M059J (cell line): ENCODE measurements at places on chromosomes 12 and 14.

DNA sequence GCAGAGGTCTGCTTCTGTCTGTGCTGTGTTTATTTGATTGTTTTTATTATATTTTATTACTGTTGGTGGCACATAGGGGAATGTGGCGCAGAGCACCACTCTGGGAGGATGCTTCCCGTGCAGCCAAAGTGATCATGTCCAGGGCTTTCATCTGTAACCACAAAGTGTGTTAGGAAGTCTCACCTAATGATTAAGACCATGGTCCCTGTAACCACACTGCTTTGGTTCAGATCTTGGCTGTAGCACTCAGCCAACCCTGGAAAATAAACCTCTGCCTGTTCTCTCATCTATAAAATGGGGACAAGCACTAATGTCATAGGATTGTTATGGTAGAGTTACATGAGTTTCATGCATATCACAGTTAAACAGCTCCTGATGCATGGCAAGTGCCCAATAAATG, 1.9 kb downstream of the RESF1 start:
- DNase-seq: peak; percentile 18

DNA sequence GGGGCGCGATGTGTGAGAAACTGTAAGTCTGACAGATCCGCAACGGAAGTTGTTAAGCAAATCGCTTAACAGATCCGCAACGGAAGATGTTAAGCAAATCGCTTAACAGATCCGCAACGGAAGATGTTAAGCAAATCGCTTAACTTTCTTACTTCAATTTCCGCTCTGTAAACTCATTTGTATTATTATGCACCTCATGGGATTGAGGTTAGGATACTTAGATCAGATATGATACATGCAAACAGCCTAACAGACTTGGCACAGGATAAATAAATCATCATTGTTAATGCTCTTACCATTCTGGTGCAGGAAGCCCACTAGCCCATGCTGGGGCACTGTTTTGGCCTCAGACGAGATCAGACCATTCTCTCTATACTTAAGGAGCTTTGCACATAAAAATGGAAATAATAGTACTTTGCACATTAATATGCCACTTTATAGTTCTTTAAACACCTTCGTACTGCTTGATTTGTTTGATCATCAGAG, 399 bp downstream of the NCAPD2 start:
- DNase-seq: no peak

DNA sequence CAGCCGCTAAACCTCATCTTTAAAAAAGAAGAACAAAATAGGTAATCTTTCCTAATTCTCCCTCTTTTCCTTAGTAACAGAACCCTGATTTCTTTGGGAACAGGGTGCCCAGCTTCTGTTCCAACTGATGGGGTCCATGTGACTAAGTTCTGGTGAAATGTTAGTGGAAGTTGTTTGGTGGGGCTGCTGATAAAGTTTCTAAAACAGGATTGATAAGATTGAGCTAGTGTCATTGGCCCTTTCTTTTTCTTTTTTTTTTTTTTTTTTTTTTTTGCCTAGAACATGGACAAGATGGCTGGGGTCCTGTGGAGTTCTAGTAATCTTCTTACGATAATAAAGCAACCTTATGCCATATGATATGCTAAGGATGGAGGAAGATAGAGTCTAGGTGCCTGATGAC, 16.2 kb upstream of the TUBA1B start:
- DNase-seq: no peak

DNA sequence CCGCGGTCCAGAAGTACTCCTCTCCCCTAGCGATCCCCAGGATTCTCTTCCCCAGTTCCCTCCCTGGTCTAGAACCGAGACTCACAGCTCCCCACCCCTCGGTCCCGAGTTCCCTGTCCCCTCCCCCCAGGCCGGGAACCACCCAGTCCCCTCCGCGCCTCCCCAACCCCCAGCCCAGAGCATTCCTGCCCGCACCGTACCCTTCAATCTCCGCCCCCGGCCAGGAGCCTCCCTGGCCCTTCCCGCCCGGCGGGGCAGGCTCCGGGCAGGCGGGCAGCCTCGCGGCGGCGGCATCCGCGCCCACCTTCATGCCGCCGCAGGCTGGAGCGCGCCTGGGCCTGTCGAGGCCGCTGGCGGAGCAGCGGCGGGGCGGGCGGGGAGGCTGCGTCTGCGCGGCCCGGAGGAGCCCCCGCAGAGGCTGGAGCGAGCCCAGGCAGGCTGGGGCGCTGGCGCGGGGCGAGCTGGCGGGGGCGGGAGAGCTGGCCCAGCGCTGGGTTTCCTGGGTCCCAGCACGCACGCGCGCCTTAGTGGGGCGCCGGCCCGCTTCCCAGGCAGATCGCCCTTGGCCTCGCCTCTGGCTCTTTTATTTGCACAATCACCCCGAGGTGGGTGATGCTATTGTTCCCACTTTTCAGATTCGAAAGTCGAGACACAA, 22.2 kb upstream of the GPR132 start:
- peak; percentile 51 for DNase-seq

- no peak for DNase-seq
These were observed 221.0 kb downstream of the EMP1 start for GRCh38 chr12:13417516-13417915.

DNA sequence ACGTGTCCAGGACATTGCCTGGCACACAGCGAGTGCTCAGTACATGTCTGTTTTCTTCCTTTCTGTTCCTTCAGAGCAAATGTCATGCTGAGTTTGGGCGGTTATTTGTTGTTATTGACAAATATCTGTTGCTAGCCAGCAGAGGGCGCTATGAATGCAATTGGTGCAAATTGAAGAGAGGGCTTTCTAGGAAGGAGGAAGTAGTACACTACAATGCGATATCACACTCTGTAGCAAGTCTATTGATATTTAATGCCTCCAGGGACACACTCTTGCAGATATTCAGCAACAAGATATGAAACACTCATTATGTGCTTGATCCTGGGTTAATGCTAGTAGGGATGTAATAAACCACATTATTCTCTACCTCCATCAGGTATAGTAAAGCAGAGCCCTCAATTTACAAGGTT, 267.3 kb upstream of the SRRM4 start:
- DNase-seq: peak; percentile 14

DNA sequence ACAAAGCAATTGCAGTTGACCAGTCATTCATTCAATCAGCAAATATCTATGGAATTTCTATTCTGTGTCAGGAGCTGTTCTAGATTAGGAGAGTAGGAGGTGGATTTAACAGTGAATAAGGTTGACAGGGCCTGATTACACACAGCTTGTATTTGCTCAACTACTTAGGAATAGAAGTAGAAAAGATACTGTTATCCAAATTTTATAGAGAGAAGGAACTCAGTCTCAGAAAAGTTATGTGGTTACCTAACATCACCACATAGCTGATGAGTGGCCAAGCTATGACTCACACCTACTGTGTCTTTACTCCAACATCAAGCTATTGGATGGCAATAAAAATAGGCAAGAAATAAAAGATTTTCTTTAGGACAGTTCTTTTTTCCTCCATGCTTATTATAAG, 374.8 kb downstream of the RMST start:
- DNase-seq: peak; percentile 8

DNA sequence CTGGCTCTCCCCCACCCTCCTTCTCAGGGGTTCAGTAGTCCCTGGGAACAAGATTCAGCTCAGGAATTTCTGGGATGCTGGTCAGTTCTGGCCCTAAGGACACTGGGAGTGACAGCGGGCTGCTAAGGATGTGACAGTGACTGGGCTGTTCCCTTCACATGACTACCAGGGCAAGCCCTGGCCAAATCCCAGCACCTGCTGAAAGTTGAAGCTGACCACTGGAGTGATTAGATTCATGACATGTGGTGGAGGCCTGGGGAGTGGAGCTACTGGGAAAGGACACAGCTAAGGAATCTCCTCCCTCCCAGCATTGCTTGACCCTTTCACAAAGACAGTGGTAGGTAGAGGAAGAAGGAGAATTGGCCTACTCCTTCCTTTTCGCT, 204.9 kb downstream of the DAD1 start:
- DNase-seq: no peak

DNA sequence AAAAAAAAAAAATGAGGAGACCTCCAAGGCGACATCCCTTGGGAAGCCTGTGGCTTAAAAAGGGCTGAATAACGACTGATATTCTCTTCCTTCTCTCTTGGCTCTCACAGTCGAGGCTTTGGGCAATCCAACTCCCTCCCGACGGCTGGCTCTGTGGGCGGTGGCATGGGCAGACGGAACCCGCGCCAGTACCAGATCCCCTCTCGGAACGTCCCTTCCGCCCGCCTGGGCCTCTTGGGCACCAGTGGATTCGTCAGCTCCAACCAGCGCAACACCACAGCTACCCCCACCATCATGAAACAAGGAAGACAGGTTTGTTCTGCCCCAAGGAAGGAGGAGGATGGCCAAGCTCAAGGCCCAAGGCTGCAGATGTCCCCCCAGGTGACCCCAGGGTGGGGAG, 127.8 kb downstream of the GCH1 start:
- no peak for DNase-seq

- DNase-seq: no peak
These were observed 72.7 kb downstream of the SAMD4A start for GRCh38 chr14:54639611-54640010.

- no peak for DNase-seq
These were observed 1600.5 kb upstream of the SEL1L start for GRCh38 chr14:83133981-83134645.

DNA sequence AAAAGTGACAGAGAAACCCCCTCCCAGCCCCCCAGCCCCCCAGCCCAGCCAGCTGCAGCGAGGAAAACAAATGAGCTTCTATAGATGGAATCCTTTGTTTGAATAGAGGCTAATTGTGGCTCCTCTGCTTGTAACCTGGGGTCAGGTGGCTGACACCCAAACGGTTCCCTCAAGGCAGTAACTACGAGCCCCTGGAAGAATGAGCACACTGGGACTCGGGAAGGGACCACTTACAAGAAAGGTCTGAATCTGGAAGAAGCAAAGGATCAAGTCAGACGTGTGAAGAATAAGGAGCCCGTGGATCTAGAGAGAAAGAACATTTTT, 108.7 kb upstream of the FUT8 start:
- DNase-seq: no peak

GRCh38 chr12:14327711-14328110, 37.8 kb upstream of the ATF7IP start:
- DNase-seq: peak; percentile 54

GRCh38 chr12:88472248-88472647, 108.0 kb downstream of the KITLG start:
- peak; percentile 22 for DNase-seq

- DNase-seq: no peak
These were observed 216.6 kb upstream of the PWP1 start for GRCh38 chr12:107469011-107469410.

- DNase-seq: no peak
These were observed 3.1 kb downstream of the ARHGEF25 start for GRCh38 chr12:57614178-57614947.

GRCh38 chr14:85556267-85556666, 26.3 kb downstream of the FLRT2 start:
- DNase-seq: no peak

DNA sequence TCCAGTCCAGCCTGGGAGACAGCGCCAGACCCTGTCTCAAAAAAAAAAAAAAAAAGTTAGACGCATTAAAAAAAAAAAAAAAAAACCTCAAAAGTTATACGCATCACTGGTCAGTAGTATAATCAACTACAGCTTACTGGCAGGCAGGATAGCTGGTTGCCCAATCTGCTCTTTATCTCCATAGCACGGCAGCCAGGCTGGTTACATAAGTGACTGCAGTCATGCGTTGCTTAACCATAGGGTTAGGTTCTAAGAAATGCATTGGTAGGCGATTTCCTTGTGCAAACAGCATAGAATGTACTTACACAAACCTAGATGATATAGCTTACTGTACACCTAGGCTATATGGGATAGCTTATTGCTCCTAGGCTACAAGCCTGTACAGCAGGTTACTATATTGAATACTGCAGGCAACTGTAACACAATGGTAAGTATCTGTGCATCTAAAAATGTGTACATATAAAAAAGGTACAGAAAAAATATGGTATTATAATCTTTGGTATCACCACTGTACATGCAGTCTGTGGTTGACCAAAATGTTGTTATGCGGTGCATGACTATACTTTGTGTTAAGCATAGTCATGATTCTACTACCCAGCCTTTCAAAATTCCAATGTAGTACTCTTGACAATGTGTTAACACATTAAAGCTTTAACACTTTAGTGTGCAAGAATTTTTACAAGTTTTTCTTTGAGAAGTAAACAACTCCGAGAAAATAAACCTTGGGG, 8.1 kb downstream of the L2HGDH start:
- no peak for DNase-seq

GRCh38 chr14:79693935-79694334, 517.4 kb downstream of the DIO2 start:
- DNase-seq: no peak

DNA sequence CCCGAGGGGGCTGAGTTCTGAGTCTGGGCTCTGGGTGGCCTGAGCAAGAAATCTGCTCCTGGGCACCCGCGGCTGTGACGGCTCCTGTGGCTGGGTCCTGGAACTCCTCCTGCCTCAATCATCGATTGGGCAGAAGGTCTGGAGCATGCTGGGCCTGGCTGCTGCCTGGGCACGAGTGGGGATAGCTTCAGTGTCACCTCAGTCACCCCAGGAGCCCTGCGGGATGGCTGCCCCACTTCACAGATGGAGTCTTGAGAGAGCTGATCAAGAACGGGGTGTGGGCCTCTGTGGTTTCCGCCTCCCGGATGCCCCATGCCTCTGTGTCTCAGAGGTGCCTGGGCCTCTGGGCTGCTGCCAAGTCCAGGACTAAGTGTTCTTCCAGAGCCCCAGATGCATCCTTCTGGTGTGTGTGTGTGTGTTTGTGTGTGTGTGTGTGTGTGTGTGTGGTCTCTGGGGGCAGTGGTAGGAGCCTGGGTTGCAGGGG, 185.6 kb upstream of the C14orf180 start:
- DNase-seq: no peak

DNA sequence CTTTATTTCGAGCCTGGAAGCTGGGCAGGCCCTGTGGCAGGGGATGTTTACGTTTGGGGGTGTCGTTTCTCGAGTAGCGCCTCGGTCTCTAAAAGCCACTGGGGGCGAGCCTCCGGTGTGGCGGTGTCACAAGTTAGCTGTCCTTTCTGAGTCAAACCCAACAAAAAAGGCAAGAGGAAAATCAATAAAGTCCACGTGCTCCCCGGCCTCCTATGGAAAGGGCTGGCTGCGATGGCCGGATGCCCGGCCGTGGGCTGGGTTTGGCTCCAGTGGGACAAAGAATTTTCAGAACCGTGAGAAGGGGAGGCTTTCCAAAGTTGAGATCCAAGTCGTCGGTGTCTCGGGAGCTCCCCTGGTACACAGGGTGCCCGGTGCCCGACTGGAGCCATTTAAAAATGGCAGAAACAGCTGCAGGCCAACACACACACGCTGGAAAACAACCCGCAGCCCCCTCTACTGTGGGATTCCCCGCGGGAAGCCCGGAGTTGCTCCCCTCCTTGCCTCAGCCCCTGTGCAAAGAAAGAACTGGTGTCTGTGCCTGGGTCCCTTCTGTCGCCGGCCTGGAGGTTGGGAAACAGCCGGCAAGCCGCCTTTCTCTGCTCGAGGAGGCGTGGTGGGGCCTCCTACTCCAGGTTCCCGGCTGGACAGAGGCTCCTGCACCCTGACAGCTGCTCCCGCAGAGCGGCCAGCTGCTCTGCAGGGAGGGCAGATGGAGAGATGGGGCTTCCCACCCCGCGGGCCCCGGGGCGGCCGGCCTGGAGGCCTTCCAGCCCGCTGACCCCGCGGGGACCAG, 1.9 kb downstream of the BCL7A start:
- DNase-seq: peak; percentile 72

- DNase-seq: peak; percentile 45
These were observed 184.8 kb downstream of the SLC16A7 start for GRCh38 chr12:59780605-59781135.
